ENCODE measurements at places on chromosomes 16 and 17.
A peak's percentile ranks its signal among the peaks of the same experiment; 100 is the strongest.

DNA sequence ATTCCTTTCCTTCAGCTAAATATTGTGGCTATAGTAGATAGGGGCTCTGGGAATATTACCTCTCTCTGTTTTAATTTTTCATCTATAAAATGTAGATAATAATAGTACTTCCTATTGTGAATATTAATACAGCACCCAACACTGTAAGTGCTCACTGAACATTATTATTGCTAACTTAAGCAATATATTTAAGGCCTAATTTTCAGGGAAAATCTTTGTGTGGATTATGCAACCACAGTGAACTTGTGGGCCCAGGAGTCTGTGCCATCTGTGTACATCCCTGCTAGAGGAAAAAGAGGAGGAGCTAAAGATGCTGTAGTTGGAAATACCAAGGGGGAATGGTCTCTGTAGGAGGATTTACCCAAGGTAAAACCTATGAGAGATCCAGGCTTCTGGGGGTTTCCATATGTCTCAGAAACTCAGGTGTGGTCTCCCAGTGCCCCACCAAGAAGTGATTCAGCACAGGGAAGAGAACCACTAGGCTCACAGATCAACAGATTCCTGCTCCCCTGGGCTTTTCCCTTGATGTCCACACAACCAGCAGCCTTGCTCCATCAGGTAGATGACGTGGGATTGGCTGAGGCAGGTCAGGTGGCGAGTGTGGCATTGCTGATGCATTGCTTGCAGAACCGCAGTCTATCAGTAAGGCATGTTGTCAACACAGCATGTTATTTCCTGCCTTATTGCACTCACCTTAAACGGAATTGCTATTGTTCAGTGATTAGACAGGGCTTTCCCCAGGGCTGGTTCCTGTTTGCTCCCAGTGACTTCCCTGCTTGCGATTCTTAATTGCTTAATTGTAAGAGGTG is 1.6 kb upstream of the N4BP1 start:
- DNase-seq: no peak

GRCh38 chr17:67531291-67531690 is 154.2 kb downstream of the PITPNC1 start:
- DNase-seq: no peak

DNA sequence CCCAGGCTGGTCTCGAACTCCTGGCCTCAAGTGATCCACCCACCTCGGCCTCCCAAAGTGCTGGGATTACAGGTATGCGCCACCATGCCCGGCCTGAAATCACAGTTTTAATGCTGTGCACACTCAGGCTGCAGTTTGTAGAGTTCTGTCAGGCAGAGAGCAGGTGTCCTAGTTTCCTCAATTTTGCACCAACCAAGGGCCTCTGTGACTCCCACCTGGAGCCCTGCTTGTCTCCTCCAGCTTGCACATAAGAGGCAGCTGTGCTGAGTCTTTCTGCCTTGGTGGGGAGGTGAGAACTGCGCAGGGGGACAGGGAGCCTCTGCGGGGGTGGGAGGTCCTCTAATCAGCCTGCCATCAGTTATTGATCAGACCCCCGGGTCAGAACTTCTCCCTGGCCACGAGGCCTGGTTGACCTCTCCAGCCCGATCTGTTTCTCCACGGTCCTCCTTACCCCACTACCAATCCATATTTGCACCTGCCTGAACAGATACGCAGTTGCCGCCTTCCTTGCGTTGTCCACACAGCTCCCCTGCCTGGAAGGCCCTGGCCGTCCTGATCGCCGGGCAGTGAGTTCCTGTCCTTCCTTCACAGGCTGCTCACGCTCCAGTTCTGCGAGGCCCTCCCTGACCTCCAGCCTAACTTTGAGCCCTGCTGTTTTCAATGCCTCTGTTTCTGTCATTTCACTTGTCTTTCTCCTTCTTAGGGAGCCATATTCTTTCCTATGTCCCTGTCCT is 48.1 kb upstream of the SIAH1 start:
- DNase-seq: no peak

DNA sequence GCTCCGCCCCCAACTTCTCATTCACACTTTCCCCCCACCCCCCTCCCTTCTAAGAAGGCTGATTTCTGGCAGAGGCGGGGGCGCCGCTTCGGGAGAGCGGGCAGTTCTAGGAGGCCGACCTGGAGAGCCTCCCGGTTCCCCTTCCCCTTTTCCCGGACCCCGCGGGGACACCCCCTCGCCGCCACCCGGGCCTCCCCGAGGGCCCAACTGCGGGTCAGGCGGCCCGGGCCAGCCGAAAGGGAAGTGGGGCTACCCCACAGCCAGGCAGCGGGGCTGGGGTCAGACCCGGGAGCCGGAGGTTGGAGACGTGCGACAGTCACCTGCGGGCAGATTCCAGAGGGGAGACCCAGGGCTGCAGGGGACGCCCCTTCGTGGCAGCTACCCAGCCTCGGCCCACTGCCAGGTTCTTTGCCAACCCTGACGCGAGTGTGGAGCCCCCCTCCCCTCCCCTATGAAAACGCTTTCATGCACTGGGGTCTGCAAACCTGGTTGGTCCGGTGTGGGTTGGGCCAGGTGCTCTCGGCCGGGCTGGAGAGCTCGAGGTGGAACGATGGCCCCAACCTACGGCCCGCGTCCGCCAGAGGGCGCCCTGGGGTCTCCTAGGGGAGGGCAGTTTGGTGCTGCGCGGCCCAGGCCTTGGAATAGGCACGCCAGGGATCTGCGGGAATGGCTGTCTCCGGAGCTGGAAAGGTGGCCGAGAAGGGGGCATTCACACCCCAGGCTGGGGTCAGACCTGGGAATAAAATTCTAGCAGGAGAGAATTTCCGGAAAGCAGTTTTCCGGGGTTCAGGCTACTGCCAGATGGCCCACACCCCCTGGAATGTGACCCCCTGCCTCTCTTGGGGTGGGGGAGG is 721 bp upstream of the SOCS3 start:
- DNase-seq: peak; percentile 90

DNA sequence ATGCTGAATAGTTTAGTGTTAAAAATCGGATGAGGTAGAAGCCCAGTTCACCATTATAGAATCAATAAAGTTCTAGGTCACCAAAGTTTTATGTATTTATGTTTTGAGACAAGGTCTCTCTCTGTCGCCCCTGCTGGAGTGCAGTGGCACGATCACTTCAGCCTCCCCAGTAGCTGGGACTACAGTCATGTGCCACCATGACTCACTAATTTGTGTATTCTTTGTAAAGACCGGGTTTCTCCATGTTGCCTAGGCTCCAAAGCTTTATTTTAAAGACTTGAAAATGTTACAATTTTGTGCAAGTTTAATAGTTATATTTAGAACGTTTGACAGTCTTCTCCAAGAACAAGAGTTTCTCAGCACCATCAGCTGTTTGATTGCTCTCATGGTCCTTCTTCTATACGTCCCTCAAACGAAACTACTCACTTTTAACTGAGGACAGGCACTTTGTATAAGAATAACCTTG is 32.1 kb downstream of the NDE1 start:
- no peak for DNase-seq

GRCh38 chr17:49438436-49439278 is 24.0 kb upstream of the PHB1 start:
- no peak for DNase-seq

Measured in NCI-H1105 (cell line).